ENCODE measurements at places on chromosomes 7 and 10. TPM values are rescaled to one million over a fixed set of nuclear protein-coding genes. Genes with fewer than 3 reads are reported as not detected.

The SLC26A4 gene
- 0.24 TPM for total RNA-seq

The SH3PXD2A gene
- total RNA-seq, result 75.5 TPM

The TAS2R39 gene
- total RNA-seq, result not detected

The CFAP43 gene
- total RNA-seq, result not detected

The CUL2 gene
- 51.6 TPM for total RNA-seq

The PNLIPRP3 gene
- not detected for total RNA-seq

The EMX2 gene
- total RNA-seq, result not detected

The TSPAN33 gene
- 0.19 TPM for total RNA-seq

The KCTD7 gene
- 9.7 TPM for total RNA-seq

The PNLIP gene
- total RNA-seq, result not detected

The PON2 gene
- 73.0 TPM for total RNA-seq

The RAB18 gene
- 124 TPM for total RNA-seq

The PLAC9 gene
- total RNA-seq, result 6.2 TPM

The ZNF425 gene
- 2.9 TPM for total RNA-seq

The SPDYE2B gene
- not detected for total RNA-seq

The CLCN1 gene
- not detected for total RNA-seq

Measured in HFFc6 (cell line).